ENCODE measurements at places on chromosomes 2 and 18.
A peak's percentile ranks its signal among the peaks of the same experiment; 100 is the strongest.

DNA sequence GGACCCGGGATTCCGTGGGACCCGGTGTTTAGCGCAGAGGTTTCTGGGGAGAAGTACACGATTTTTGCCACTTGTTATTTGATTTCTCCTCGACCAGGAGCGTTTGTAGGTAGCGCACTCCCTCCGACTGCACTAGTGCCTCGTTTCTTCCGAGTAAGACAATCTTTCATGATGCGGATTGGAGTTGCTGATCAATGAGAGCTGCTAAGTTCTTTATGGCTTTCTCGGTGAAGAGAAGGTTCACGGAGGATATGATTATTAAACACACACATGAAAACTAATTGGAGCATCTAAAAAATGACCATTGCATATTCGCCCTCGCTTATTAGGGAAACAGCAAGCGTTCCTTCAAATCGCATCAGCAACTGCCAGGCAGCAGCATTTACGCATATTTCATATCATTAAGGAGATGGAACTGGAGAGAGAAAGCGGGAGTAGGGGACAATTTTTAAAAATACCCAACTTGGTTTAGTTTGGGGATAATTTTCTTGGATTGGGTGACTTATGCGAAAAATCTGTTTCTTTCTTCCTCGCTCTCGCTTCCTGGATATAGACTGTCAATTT is 616 bp downstream of the EML6 start:
- peak; percentile 62 for DNase-seq

GRCh38 chr2:62800618-62801017 is 95.1 kb downstream of the EHBP1 start:
- no peak for DNase-seq

DNA sequence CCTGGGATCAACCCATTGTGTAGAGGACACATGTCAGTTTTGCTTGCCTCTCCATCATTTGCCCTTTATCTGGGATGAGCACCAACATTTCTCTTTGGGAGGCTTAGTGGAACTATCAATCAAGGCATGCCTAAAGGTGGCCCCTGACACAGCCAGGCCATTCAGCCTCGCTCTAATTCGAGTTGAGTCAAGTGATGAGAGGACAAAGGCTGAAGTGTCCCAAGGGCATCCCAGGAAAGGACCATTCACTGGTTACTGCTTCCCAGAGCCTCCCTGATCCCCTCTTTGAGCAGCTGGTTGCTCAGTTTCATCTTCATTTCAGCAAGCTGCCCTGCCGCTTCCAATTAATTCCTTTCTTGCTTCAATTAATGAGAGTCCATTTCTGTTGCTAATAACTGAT is 63.5 kb downstream of the DNER start:
- DNase-seq, result no peak

GRCh38 chr2:38386377-38386776 is 9.3 kb upstream of the ATL2 start:
- DNase-seq, result peak; percentile 69

GRCh38 chr2:144152817-144153271 is 367.1 kb downstream of the ZEB2 start:
- DNase-seq, result peak; percentile 66

DNA sequence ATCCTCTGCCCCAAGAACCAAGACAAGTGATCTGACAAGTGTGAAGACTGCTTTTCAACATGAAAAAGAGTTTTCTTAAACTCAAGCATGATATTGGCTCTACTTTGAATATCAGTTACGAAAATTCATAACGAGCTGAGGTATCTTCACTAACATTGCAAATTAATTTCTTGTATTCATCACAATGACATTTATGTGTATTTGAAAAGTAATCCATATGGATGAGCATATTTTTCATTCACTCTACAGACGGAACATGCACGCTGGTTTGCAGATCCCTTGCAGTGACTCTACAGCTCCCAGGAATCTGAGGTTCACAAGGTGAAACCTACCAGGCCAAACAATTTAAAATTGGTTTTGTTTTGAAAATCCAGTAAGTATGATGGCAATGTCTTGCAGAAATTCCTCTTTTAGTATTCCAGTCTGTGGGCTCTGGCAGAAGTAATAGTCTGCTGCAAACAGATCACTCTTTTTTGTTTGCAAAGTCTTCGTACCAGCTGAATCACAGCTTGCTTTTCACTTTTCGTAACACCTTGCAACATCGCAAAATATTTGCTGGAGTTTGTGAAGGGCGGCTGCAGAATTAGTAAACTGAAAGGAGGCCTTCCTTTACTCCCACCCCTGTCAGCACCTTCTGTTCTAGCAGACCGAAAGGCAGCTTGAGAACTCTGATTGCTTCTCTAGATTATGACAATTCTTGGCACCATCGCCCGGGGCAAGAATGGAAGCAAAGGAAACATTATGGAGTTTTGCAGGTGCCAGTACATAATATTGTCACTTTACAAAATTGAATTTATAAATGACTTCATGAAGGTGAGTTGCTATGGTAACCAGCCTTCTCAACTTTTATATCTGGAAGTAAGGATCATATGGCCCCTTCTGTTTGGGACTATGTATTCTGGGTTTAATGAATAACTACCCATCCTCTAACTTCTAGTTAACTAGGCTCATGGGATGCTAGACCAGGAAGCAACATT is 168.7 kb downstream of the TMEM247 start:
- no peak for DNase-seq

GRCh38 chr2:151614606-151615306 is 119.5 kb downstream of the NEB start:
- DNase-seq, result peak; percentile 41

- no peak for DNase-seq
These were observed 81.5 kb upstream of the SMAD2 start for GRCh38 chr18:48011926-48012465.

GRCh38 chr2:25219621-25220020 is 51.2 kb upstream of the POMC start:
- DNase-seq, result no peak

- no peak for DNase-seq
These were observed 101.8 kb upstream of the NPAS2 start for GRCh38 chr2:100718065-100718629.

- no peak for DNase-seq
These were observed 1098.0 kb upstream of the ZEB2 start for GRCh38 chr2:145617906-145618305.

DNA sequence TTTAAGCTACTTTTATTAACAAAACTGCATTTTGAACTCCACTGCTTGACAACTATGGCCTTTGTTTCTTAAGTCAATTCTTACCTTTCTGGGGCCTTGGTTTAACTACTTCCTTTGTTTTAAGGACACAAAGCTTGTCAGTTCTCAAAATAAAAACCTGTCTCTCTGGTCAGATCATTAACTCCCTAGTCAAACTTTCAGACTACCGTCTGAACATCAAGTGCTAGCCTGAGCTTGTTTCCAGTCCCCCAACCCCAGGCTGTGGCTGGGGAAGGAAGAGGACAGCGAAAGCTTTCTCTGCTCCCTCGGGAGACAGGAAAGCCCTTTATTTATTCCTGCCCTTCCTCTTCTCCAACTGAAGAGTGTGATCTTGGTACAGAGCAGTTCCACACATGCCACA is 1.7 kb downstream of the SH3YL1 start:
- no peak for DNase-seq

GRCh38 chr2:204072443-204073324 is 136.1 kb downstream of the ICOS start:
- DNase-seq, result peak; percentile 20

DNA sequence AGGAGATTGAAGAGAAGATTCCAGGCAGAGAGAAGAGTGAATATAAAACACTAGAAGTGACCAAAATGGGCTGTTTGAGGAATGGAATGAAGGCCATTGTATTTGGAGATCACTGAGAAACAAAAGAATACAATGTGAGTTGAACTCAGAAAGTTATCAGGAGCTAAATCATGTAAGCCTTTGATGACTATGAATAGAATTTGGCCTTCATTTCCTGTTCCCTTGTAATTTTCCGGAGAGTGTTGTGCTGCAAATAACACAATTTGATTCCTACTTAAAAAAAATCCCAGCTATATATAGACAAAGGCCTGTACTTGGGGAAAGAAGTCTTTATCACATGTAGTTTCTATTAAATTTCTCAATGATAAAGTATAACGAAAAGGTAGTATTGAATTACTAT is 33.7 kb upstream of the KYNU start:
- no peak for DNase-seq

DNA sequence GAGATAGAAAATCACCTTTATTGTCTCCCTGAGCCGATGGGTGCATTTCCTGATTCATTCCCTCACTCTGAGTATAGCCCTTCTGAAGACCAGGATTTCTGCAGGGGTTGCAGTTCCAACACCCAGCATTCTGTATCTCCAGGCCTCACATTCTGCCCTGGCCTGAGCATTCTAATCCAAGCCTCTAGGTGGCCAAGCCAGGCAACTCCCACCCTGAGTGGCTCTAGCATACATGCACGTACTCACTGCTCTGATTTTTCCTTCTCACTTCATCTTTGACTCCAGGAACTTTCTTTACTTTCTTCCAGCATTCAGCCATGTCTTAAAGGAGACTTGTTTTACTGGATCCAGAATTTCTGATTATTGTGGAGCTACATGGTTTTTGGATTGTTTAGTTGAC is 100.7 kb upstream of the STK39 start:
- peak; percentile 70 for DNase-seq

DNA sequence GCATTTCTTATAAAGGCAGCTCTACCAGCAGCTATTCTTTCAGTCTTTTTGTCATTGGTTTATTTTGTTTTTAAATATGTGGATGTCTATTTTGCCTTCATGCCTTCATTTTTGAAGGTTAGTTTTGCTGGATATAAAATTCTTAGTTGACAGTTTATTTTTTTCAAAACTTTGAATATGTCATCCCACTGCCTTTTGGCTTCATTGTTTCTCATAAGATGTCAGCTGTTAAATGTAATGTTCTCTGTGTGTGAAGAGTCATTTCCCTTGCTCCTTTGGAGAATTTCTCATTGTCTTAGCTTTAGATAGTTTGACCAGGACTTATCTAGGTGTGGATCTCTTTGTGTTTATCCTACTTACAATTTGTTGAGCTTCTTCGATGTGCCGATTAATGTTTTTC is 213.5 kb downstream of the KIAA1328 start:
- DNase-seq, result peak; percentile 15

Measured in common myeloid progenitor, CD34-positive (primary cell).